CD4-positive, alpha-beta T cell treated with Interleukin-4 for 1 hour (primary cell): ENCODE measurements at places on chromosomes 3 and 15.

- DNase-seq: no peak
These were observed 42.5 kb downstream of the CHCHD4 start for GRCh38 chr3:14082108-14082657.

DNA sequence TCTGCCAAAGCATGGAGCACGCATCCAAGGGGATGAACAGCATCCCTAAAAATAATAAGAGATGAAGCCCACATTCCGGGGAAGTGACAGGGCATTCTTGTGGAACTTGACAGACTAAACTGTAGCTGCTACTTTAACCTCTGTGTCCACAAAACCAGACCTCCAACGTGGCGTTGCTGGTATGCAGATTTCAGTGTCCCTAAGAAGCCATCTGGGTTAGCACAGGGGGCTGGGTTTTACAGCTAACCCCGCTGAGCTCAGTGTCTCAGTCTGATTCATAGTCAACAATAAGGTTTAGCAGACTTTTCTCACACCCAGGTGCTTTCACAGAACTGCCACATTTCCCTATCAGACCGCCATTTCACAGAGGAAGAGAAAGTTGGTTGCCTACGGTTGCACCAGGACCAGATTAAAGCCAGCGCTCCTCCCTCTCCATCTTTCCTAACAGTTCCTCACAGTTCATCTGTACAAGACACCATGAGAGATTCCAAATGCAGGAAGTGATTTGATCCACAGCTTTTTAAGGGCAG lies 61.6 kb upstream of the CTDSPL start:
- DNase-seq: no peak

DNA sequence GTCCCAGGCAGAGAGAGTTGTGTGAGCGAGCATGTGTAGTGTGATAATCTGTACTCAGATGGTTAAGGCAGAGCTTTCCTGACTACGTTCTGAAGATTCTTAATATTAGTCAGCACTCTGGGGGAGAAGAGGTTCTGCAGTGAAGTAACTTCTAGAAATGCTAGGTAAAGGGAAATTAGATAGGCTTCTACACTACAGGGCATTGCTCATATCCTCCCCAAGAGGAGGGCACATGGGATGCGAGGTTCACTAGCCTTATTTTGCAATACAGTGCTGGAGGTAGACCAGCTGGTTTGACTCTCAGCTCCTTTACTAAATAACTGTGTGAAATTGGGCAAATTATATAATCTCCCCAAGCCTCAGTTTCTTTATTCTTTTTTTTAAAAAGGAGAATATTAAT lies 300.3 kb upstream of the PDZRN3 start:
- no peak for DNase-seq

- no peak for DNase-seq
These were observed 19.9 kb upstream of the PDE8A start for GRCh38 chr15:84961707-84962106.

DNA sequence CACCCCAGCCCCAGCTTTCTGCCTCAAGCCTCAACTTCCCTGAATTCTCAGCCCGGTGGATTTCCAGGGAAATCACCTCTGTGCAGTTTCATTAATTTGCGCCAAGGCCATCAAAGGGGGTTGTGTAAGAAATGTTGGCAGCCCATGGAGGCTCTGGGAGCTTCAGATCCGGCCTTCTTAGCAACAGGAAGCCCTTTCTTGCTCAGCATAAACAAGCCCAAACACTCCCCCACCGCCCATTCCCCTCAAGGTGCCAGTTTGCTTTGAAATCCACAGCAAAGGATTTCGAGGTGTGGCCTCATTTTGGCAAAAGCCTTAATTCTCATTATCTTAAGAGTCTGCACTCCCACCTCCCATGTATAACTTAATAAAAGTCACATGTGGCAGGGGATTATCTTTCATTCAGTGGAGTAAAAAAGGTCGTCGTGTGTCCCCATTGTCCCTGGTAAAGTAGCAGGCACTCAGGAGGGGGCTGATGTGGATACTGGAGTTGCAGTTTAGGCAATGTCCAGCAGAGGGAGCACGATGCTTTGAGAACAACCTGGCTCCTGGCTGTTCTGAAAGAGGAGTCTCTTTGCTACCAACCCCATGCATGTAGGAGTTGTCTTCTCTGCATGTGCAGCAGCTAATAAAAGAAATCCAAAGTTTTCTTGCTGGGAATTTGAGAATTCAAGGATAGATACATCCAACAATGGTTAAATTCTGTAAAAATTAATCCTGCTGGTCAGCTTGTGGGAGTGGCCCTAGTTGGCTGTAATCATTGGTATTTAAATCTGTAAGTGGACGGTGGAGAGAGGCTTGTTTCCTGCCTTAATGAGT lies 39.5 kb downstream of the EBLN2 start:
- peak; percentile 71 for DNase-seq
